ENCODE measurements at places on chromosomes 7 and 10. TPM values are rescaled to one million over a fixed set of nuclear protein-coding genes. Genes with fewer than 3 reads are reported as not detected.

Gene OR6V1
- total RNA-seq: not detected

GRCh38 chr7:26629696-26630095 lies 234.7 kb downstream of the SKAP2 start:
- no peak overlapping the region for H3K27ac ChIP-seq
- no peak for DNase-seq
- H3K4me3 ChIP-seq: no peak overlapping the region

Gene TMEM225B
- not detected for total RNA-seq

- no peak for DNase-seq
- peaks cover 27% of the 10 kb centered on the region for H3K36me3 ChIP-seq
- no peaks in the 10 kb centered on the region for H3K27me3 ChIP-seq
- H3K27ac ChIP-seq: no peak overlapping the region
- peaks cover 9% of the 10 kb centered on the region for H3K4me1 ChIP-seq
These were observed 5.8 kb downstream of the DYNC2I1 start for GRCh38 chr7:158861936-158862704.

GRCh38 chr10:50421026-50421719 lies 169.9 kb upstream of the ASAH2 start:
- H3K4me1 ChIP-seq: peaks cover 32% of the 10 kb centered on the region
- peaks cover 12% of the 10 kb centered on the region for H3K36me3 ChIP-seq
- DNase-seq: peak; percentile 67
- H3K4me3 ChIP-seq: no peak overlapping the region
- no peak overlapping the region for H3K27ac ChIP-seq
- H3K27me3 ChIP-seq: no peaks in the 10 kb centered on the region

- H3K27ac ChIP-seq: no peak overlapping the region
- no peaks in the 10 kb centered on the region for H3K36me3 ChIP-seq
- peaks cover 87% of the 10 kb centered on the region for H3K27me3 ChIP-seq
These were observed 1.2 kb upstream of the UNCX start for GRCh38 chr7:1231214-1232102.

DNA sequence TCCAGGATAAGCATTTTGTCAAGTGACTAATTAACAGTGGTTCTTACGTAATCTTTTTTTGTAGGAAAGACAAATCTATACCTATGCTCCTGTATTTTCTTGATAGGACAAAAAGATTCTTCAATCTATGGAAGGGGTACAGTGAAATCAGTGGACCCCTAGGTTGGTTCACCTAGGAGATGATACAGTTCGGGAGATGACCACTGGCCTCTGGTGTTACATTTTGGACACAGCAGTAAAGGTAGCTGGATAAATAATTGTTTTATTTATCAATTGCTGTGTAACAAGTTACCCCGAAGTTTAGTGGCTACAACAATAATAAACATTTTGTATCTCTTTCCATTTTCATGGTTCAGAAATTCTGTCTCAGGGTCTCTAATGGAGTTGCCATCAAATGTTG lies 288.2 kb upstream of the MAGI2 start:
- H3K4me3 ChIP-seq: no peak overlapping the region
- no peak overlapping the region for H3K27ac ChIP-seq
- H3K4me1 ChIP-seq: no peaks in the 10 kb centered on the region
- H3K27me3 ChIP-seq: no peaks in the 10 kb centered on the region
- no peaks in the 10 kb centered on the region for H3K36me3 ChIP-seq

- H3K4me3 ChIP-seq: no peak overlapping the region
- DNase-seq: no peak
- H3K27me3 ChIP-seq: peaks cover 30% of the 10 kb centered on the region
- no peak overlapping the region for H3K27ac ChIP-seq
- peaks cover 16% of the 10 kb centered on the region for H3K36me3 ChIP-seq
- H3K4me1 ChIP-seq: peaks cover 6% of the 10 kb centered on the region
These were observed 3.9 kb downstream of the LRMDA start for GRCh38 chr10:75435291-75435690.

Gene C10orf62
- total RNA-seq: 1.5 TPM

DNA sequence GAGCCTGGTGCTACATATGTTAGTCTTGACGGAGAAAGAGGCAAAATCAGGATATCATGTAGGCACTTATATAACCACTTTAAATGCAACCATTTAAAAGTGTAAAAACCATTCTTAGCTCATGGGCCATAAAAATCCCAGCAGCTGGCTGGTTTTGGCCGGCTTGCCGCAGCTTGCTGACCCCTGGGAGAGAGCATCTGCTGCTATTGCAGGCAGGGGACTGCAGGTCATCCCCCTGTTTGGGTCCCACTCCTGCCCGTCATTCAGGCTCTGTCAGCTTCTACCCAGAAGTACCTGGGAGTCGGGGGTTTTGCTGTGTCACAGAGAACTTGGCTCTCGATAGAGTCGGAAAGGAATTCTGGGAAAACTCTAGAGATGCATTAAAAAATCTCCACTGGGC lies 187.4 kb downstream of the CUX1 start:
- H3K27me3 ChIP-seq: no peaks in the 10 kb centered on the region
- DNase-seq: no peak
- no peak overlapping the region for H3K4me3 ChIP-seq
- peaks cover 13% of the 10 kb centered on the region for H3K4me1 ChIP-seq
- H3K36me3 ChIP-seq: no peaks in the 10 kb centered on the region

- no peak overlapping the region for H3K27ac ChIP-seq
- no peaks in the 10 kb centered on the region for H3K36me3 ChIP-seq
- H3K4me1 ChIP-seq: no peaks in the 10 kb centered on the region
- H3K4me3 ChIP-seq: no peak overlapping the region
- H3K27me3 ChIP-seq: peaks cover 14% of the 10 kb centered on the region
- no peak for DNase-seq
These were observed 133.4 kb upstream of the ANKRD1 start for GRCh38 chr10:91054325-91054724.
